ENCODE measurements at places on chromosomes 5 and 9.

GRCh38 chr5:68652534-68652965, 437.0 kb downstream of the PIK3R1 start:
- no peak for DNase-seq

GRCh38 chr5:91048073-91048472, 335.0 kb downstream of the ARRDC3 start:
- DNase-seq = no peak

DNA sequence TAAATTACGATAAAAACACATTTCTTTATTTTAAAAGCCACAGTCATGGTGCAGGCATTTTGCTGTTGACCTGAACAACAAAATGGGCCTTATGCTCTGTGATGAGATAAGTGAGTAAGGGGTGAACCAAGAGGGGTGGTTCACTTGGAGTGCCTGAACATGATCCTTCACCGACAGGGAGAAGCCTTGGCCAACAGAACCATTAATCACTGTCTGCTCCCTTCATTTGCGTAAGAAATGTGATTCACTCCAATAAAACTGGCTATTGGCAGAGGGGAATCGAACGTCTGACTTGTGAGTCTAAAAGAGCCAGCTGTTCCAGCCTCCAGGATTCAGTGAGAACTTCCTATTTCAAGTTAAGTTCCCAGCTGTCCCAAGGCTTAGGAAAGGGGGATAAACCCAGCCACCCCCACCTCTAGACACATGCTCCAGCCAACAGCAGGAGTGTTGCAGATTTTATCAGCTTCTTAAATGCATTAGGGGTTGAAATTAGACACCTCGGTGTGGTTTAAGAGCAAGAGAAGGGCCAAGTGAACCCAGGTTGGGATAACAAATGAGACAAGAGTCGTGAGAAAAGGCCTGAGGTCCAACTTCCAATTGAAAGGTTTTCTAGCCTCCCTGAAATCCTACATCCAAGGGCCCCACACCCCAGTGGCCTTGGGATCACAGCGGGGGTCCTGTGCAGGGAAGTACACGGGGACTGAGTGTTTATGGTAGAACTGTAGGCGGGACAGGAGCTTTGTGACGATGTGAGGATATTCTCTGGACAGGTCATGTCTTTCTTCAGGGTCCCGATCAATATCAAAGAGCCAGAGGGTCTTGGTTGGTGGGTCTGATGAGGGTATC, 131.4 kb upstream of the LHFPL2 start:
- no peak for DNase-seq

GRCh38 chr5:150905312-150905683, 518 bp upstream of the ZNF300 start:
- DNase-seq = no peak

- no peak for DNase-seq
Observed at GRCh38 chr9:114494776-114495569, 10.3 kb downstream of the WHRN start.

GRCh38 chr9:95373782-95374487, 56.4 kb upstream of the FANCC start:
- DNase-seq = no peak

DNA sequence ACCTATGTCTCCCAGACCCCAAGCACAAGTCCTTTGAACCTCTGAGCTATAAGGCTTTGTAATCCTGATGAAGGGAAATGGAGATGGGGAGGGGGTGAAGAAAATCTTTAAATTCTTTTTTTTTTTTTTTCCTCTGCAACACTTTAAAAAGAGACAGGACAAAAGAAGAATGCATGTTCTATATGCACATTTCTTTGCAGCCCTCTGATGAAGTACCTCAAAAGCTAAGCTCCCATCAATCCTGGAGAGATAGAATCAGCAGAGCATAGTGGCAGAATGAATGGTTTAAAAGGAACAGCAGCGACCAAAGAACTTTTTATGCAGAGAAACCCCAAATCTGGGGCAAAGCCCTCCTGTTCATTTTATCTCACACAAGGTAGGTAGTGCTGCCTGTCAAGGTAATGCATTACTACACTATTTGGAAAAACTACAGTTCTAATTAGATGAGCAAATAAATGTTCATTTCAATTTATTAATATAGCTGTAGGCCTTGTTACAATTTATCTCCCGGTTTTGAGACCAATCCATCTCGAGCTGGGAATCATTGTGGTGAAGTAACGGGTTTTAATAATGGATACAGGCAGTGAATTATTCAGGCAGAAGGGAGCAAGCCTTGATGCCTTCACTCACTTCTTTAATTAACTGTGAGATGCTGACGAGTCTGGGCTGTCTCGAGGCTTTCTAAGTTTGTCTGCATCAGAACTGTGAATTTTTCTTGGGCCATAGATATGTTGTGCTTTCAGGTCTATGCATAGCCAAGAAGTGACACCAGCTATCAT, 173.5 kb upstream of the ZNF608 start:
- DNase-seq = no peak

- DNase-seq = no peak
Observed at GRCh38 chr5:60776343-60776742, 67.7 kb downstream of the ELOVL7 start.

DNA sequence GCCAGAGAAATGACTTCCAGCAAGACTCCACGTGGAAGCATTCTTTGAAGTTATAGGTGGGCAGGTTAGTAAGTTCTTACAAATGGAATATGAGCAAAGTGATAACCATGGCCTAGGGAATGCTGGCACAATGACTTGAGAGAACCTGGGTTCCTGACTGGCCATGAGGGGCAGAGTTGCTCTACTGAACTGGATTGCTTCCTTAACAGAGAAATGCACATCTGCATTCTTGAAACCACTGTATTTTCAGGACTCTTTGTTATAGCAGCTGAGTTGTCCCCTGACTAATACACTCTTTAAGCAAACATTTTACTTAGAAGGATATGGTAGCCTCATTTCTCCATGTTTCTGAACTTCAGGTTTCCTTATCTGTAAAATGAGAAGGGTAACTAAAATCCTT, 108.3 kb upstream of the GNA14 start:
- no peak for DNase-seq

GRCh38 chr9:69504058-69504457, 168.1 kb downstream of the APBA1 start:
- DNase-seq = no peak

GRCh38 chr5:24923400-24923799, 278.6 kb upstream of the CDH10 start:
- DNase-seq = no peak

DNA sequence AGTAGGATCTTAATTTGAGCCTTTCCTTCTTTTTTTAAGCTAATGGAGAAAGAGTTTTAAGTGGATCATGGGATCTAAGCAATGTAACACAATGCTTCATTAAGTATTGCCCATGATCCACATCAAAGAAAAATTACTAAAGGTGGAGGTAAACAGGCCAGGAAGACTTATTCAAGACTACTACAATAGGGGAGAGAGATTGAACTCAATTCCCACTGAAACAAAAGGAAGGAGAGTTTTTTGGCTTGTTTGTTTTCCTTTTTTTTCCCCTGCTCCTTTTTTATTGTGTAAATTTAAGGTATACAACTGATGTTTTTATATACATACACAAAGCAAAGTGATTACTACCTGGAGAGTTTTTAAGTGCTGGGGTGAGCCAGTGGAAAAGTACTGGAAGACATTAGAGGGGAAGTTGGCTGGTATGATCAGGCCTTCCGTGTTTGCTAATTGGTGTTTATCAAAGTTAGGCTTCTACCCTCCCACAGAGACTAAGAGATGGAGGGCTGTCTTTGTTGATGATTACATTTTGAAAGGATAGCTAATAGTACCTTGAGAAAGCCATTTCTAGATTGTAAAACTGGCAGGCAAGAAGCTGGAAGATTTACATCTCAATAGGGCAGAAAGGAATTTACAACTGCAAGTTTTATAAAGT, 262.7 kb downstream of the CHSY3 start:
- no peak for DNase-seq

- no peak for DNase-seq
Observed at GRCh38 chr9:114889802-114890224, 40.6 kb downstream of the TNFSF8 start.

GRCh38 chr5:75465480-75465879, 45.9 kb downstream of the CERT1 start:
- no peak for DNase-seq

GRCh38 chr5:143593723-143594122, 190.2 kb upstream of the NR3C1 start:
- DNase-seq = no peak

DNA sequence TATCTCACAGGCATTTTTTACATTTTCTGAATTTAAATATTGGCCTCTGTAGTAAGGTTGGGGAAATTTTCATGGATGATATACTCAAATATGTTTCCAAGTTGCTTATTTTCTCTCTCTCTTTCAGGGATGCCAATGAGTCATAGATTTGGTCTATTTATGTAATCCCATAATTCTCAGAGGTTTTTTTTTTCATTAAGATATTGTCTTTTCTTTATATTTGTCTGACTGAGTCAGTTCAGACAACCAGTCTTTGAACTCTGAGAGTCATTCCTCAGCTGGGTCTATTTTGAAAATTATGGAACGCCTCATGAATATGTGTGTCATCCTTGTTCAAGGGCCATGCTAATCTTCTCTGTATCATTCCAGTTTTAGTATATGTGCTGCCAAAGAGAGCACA, 223.2 kb downstream of the PCSK1 start:
- DNase-seq = no peak

DNA sequence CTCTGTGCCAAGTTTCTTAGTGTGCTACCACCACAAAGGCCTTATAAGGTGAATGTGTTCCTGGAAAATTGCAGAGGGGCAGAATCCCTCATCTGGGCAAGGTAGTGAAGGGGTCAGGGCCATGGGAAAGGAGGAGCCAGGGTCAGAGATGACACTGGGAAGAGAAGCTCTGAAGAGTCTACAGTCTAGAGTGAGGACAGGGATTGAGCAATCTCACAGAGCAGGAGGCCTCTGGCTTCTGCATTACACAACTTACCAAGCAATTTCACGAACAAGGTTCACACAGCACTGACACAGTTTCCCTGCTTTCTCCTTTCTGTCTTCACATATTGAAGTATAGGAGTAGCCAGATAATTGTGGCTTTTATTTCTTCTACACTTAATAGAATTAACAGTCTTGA, 24.5 kb upstream of the IDNK start:
- DNase-seq = no peak

- DNase-seq = no peak
Observed at GRCh38 chr5:77946381-77947040, 170.4 kb upstream of the TBCA start.

- DNase-seq = no peak
Observed at GRCh38 chr9:32376285-32376684, 8.2 kb upstream of the ACO1 start.

Data from activated T-helper 9 cell treated with anti-CD3 and anti-CD28 coated beads, Interleukin-2, amount 50 U/mL, for 16 hours (primary cell).